ENCODE measurements at places on chromosomes 7 and 10. TPM values are rescaled to one million over a fixed set of nuclear protein-coding genes. Genes with fewer than 3 reads are reported as not detected.

Gene STK31
- 0.31 TPM for total RNA-seq

Gene LRRD1
- not detected for total RNA-seq

Gene GIMAP8
- total RNA-seq, result 20.4 TPM

Gene CCDC146
- 11.9 TPM for total RNA-seq

Gene GTF2IRD2
- 23.1 TPM for total RNA-seq

Gene PIP4K2A
- 140 TPM for total RNA-seq

DNA sequence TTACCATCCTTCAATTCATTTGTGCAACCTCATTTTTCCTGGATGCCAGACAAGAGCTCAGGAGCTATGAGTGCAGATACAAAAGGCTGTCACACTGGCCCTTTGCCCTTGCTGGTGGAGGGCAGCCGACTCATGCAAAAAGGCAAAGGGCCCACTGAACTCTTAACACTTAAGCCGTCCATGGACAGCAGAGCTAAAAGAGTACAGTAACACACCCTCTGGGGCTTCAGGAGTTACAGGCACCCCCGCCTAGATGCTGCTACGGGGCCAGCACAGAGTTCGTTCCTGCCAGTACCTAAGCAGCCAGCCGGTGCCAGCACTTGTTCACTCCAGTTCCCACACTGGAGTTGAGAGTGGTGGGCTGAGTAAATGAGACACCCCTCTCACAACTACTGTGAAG lies 69.9 kb upstream of the MRLN start:
- no peak for DNase-seq

- no peak for DNase-seq
Measured at GRCh38 chr7:21383227-21384220, 44.4 kb upstream of the SP4 start.

GRCh38 chr7:30954914-30955313 lies 8.8 kb upstream of the GHRHR start:
- no peak for DNase-seq

DNA sequence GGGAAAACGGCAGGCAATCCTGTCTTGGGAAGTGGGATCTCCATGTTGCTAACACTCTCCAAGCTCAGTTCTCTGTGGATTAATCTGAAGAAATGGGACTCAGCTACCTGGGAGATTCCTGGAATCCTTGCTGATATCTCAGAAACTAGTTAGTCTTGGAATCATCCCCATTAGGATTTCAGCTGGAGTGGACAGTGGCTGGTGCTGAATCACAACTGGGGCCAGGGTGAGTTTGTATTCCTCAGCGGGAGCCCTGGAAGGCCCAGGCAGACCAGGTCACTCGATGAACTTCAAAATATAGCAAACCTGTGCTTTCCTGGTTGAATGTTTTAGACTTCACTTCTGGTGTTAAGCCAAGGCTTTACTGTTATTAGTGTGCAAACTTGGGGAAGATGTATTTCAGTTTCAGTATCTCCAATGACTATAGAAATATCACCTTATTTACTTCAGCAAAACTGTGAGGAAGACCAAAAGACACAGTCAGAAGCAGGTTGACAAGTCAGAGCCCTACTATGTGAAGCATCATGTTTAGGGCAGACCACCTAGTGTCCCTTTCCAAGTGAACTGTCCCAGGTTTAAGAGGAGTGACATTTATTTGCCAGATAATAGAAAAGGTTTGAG lies 126.1 kb downstream of the AOAH start:
- DNase-seq, result no peak

- no peak for DNase-seq
Measured at GRCh38 chr7:81155654-81156373, 237.0 kb upstream of the SEMA3C start.

DNA sequence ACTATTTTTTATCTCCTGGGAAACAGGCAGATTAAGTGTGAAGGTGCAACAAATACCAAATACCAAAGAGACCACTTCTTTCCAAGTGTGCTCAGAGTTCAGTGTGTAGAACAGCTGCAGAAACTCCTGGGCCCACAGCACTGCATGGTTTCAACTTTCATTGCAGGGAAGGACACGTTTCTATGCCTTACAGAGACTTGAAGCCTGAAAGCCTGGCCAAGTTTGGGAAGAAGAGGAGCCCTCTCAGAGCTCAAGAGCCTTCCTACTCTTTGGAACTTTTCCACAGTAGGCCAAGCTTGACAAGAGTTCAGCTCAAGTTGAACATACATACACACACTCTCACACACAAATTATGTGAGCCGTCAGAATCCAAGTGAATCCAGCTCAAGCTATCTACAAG lies 2.5 kb downstream of the HOXA4 start:
- DNase-seq, result no peak

DNA sequence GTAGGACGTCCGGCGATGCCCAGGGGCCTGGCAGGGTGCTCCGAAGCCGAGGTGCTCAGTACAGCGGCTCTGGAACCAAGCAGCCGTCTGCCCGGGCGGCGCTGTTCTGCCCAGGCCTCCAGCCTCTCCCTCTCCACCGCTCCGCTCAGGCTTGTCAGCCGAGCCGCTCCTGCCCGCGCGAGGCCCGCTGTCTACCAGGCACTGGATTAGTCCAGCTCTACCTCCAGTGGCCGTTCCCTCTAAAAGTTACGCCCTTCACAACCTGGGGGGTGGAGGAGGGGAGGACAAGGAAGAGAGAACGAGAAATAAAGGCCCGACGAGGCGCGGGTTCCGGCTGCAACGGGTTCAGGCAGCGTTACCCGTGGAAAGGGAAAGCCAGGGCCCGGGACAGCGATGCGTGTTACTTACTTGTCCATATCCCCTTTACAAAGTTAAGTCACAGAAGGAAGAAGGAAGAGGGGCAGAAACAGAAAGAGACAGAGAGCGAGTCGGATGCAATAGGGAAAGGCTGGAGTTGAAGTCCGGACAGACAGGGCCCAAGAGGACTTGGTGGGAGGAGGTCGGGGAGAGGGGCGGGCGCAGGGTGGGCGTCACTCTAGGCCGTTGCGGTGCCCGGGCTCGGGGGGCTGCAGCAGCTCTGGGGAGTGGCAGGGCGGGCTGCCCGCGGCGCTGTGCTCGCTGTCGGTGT lies 2.8 kb downstream of the SP8 start:
- no peak for DNase-seq

- peak; percentile 46 for DNase-seq
Measured at GRCh38 chr10:22624287-22624738, 90.1 kb downstream of the PIP4K2A start.

GRCh38 chr7:95840953-95841950 lies 68.9 kb downstream of the DYNC1I1 start:
- no peak for DNase-seq

DNA sequence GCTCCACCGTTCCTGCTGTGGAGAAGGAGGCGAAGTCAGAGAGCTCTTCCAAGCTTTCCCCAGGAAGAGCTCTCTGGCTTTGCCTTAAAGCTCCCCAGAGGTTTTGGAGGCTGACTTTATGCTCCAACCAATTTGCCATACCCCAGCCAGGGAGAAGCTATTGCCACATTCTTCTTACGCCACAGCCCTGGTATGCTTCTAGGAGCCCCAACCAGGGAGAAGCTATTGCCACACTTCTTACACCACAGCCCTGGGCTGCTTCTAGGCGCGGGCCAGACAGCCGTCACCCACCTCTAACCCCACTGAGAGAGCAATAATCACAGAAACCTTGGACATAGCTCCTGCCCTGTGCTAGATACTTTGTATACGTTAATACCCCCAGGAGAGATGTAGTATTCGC lies 951 bp downstream of the ELOVL3 start:
- no peak for DNase-seq

GRCh38 chr7:97078023-97078969 lies 39.2 kb upstream of the SDHAF3 start:
- DNase-seq, result no peak
